ENCODE measurements at places on chromosomes 6 and 20.
A peak's percentile ranks its signal among the peaks of the same experiment; 100 is the strongest.

DNA sequence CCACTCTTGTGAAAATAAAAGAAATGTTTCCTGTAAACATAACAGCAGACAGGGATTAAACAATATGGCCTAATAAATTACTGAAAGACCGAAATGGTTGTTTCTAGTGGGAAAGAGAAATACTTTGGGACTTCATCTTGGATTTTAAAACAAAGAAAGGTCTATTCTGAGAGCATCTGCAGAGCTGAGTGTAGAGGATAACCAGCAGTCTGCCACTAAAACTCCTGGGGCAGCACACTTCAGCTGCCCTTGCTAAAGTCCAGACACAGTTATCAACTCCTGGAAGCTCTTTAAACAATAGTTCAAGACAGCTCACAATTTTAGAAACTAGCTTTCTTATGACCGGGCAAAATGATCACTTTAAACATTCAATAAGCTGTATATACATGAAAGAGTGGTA, 38.6 kb downstream of the AKIRIN2 start:
- no peak for DNase-seq

DNA sequence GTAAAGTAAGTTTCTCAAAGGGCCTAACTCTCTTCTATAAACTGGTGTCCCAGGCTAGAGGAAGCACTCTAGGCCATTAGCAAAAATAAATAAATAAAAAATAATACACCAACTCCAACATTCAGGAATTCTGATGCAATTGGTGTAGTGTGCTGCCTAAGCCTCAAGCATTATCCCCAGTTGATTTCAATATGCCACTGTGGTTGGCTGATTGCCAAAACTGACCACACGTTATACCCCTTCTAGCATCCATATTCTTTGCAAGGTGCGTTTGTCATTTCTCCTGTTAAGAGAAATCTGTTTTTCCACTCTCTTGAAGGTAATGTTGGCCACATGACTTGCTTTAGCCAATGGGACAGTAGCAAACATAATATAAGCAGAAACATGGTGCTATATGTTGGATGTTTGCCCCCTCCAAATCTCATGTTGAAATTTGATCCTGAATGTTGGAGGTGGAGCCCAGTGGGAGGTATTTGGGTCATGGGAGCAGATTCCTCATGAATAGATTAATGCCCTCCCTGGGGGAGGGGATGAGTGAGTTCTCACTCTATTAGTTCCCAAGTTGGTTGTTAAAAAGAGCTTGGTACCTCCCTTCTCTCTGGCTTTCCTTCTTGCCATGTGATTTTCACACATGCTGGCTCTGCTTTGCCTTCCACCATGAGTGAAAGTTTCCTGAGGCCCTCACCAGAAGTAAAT, 71.9 kb upstream of the PLCB4 start:
- no peak for DNase-seq

DNA sequence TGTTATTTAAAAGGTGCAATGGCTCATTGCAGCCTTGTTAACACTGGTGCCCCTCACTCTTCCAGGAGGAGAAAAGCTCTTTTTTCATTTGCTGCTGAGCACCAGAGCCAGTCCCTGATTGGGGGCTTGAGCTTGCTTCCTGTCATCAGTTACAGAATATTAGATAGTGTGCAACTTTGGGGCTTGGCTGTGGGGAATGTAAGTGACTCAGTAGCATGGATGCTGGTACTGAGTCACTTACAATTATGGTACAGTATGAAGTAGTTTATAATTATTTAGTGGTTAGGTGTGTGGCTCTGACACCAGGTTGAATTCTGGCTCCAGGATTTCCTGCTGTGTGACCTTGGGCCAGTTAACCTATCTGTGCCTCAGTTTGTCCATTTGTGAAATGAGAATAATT, 37.6 kb downstream of the ANKS1A start:
- DNase-seq: no peak

DNA sequence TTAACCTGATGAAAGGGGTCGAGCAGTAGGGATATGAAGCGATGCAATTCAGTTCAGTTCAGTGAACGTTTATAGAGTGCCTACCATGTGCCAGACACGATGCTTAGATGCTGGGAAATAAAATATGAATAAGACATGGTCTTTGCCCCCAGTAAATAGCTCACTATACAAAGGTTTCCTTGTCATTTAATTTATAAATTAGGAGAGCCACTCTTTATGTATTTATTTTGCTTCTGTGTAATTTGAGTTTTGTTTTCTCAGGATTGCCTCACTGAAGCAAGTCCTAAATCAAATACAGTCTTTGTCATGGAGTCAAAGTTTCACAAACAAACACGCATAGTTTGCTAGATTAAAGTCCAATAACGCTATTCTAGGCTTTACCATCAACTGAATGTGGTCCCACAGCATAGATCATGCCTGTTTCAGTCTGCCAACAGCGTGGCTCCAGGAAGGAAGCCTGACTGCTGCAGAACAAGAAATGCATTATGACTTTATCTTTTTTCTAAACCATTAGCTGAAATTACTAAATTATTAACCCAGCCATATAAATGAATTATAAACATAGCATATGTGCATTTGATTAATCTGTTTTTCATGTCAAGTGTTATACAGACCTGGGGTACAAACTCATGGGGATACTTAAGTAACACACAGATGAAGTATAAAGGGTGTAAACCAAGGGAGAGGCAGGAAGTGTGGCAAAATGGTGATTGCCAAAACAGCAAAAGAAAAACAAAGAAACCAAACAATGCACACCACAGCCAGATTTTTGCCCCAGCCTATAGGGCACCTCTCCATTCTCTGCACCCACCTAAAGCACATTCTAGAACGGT, 29.8 kb upstream of the CCN2 start:
- DNase-seq: no peak

DNA sequence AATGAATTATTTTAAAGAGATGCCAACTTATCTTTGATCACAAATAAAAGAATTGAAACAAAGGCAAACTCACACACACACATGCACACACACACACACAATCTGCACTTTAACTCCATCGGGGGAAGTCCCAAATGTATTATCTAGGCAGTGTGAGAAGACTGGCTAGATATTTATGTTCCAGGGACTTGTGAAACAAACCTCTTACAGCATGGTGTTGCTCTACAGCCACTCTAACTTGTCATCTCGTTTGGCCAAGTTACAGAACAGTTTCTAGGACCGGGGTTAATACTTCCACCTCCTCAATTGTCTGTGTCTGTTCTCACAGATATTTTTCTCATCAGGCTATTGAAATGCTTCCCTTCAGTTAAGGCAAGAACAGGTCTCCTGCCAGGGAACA, 855.0 kb downstream of the EPHA7 start:
- no peak for DNase-seq

- no peak for DNase-seq
Measured at GRCh38 chr6:67411036-67411435, 1224.0 kb upstream of the ADGRB3 start.

DNA sequence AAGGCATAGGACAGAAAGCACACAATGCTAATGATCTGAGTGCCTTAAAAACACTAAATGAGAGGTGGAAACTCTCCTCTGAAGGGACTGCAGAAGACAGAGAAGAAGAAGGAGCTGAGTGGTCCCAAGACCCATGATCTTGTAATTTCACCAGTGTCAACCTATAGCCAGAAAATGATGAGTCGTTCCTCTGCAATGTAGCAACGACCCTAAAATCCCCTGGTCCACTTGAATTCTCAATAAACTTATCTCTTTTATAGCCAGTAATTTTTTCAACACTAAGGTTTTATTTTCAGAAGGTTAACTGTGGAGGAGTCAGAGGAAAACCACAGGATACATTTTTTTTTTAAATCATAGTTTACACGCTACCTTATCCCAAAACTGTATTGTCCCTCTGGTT, 490.6 kb upstream of the MARCKS start:
- no peak for DNase-seq

DNA sequence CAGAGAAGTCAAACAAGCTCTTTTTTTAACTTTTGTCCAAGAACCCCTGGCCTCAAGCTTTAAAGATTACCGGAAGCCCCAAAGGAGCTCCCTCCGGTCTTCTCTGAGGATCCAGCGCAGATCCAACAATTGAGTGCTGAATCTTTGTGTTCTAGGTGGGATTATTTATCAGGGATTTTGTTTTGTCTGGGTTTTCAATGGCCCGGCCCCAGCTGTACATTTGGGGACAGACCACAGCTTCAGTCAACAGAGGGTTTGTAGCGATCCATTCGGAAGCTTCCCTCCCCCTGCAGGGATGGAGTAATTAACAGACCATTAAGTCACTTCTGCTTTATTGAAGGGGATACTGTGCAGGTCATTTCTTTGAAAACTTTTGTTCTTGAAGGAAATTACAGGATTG, 7.8 kb downstream of the OLIG3 start:
- DNase-seq: no peak

- no peak for DNase-seq
Measured at GRCh38 chr6:3281631-3282475, 23.1 kb downstream of the PSMG4 start.

GRCh38 chr6:26428206-26428605, 12.1 kb upstream of the BTN3A3 start:
- DNase-seq: no peak

- DNase-seq: no peak
Measured at GRCh38 chr6:40586369-40587201, 579 bp downstream of the LRFN2 start.

DNA sequence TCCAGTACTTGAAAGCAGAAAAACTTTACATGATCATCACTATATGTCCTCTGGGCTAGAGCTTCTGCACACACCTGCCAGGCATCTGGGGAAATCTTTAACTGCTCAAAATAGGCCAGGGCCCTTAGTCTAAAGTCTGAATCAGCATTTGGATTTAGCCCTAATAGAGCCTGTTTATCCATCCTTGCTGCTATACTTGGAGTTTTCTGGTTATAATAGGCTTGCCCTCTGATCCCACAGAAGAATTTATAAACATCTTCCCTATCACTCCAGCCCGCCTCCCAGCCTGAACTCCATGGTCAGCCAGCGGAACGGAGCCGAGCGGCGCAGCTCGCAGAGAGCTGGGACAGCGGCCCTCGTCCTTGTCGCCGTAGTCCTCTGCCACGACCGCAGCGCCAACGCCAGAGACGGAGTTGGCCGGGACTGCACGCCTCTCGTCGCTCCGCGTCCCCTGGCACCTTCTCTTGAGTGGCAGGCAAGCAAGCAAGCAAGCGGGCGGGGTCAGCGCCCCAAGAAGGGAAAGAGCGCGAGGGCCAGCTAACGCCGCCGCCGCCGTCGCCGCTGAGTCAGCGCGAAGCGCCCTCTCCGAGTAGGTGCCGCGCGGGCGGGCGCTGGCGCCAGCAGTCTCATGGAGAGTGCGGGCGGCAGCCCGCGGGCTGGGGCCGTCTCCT, 25.4 kb upstream of the ASIP start:
- peak; percentile 72 for DNase-seq

GRCh38 chr20:61931476-61932198, 134.0 kb downstream of the TAF4 start:
- no peak for DNase-seq

Data from NCI-H526 treated with DMSO at 0.1 percent for 48 hours (cell line).